ENCODE measurements at places on chromosomes 3 and 15.

DNA sequence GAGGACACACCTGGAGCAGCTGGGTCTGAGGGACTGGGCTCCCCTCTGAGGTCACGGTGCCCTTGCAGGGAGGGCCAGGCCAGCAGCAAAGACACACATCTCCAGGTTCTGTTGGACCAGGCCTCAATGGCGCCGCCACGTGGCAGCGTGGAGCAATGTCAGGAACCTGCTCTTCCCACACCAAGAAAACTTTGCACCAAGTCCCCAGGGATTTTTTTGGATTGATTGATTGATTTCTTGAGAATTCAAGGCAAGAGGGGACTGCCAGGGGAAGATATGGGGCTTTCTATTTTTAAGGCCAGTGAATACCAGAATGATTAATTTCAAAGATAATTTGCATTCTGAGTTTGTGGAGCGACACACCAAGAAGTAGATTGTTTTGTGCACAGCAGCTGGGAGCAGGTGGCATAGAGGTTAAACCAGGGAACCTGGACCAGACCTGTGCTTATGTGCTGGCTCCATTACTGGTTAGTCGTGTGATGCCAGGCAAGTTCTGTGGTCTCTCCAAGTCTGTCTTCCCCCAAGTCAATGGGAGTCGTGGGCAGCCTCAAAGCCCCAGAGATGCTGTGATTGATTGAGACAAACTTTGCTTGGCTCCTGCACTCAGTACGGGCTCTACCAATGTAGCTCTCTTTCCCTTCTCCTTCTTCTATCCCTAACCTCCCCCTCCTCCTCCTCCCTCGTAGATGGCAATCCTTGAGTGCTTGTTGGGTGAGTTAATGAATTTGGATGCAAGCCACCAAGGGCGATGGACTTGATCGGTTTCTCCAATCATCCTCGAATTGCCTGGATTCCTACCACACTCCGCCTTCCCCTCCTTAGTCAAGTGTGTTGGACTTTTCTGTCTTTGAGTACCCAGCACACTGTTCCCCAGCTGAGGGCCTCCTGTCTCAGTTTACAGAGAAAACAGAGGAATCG is 96.2 kb upstream of the TRPM1 start:
- DNase-seq = no peak

DNA sequence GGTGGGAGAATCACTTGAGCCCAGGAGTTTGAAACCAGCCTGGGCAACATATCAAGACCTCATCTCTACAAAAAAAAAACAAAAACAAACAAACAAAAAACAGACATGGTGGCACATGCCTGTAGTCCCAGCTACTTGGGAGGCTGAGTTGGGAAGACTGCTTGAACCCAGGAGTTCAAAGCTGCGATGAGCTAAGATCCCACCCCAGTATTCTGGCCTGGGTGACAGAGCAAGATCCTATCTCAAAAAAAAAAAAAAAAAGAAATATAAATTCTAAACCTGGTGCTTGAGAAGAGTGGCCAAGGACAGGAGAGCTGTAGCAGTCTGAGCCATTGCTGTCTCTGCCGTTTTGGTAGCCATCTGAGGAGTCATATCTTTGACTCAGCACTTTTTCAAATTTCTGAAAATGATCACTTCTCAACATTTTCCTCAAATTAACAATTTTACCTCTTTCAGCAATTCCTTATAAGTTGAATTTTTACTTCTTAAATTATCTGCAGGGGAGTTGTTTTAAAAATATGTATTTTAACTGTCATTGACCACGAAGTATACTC is 3.6 kb upstream of the DENND4A start:
- DNase-seq = no peak

- DNase-seq = no peak
These were observed 172 bp downstream of the ITPKA start for GRCh38 chr15:41493902-41494189.

- DNase-seq = no peak
These were observed 15.9 kb upstream of the UMPS start for GRCh38 chr3:124714223-124714853.

GRCh38 chr15:33963831-33964664 is 4.2 kb upstream of the CHRM5 start:
- DNase-seq = no peak

GRCh38 chr15:80803580-80804525 is 24.7 kb downstream of the CEMIP start:
- no peak for DNase-seq

- DNase-seq = no peak
These were observed 424.9 kb upstream of the ZNF385D start for GRCh38 chr3:22175947-22176346.

- no peak for DNase-seq
These were observed 171.0 kb downstream of the TPRG1 start for GRCh38 chr3:189342811-189343210.
